CD4-positive, alpha-beta T cell treated with Interferon alpha-2 for 1 hour (primary cell): ENCODE measurements at places on chromosomes 13 and 19.

GRCh38 chr19:48615231-48616040 lies 560 bp upstream of the FAM83E start:
- no peak for DNase-seq

GRCh38 chr13:43376596-43376995 lies 353.2 kb downstream of the DNAJC15 start:
- DNase-seq = no peak

DNA sequence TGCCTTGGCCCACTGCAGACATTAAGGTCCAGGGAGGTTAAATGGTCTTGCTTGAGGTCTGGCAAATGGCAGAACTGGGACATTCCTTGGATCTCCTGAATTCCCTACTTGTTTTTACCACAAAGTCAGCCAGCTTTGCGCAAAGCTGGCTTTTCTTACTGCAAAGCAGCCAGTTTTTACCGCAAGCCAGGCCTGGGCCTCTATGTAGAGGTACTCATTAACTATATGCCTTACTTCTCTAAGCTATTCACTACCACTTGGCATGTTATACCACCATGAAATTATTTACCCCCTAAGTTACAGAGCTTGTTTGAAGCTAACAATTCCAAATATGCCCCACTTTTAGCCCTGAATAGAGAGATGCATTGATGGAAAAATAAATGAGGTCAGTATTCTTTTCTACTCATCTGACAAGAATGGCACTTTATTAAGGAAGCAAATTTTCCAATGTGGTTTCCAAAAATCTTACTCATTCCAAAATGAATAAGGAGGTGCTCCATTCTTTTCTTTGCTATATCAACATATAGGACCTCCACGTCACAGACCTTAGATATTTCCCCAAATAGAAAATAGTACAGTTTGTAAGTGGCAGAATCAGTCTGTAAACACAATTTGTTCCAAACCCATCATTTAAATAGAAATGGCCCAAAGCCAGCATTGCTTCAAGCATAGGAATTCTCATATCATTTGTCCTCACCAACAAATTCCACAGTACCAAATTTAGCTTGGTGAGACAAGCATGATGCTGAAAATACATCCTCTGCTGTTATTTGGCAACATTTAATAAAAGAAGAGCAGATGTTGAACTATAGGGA lies 143.9 kb upstream of the TSC22D1 start:
- no peak for DNase-seq

- DNase-seq = no peak
Measured at GRCh38 chr19:51186323-51186722, 38.6 kb upstream of the CD33 start.

- no peak for DNase-seq
Measured at GRCh38 chr19:36093687-36094086, 17.3 kb upstream of the OVOL3 start.

DNA sequence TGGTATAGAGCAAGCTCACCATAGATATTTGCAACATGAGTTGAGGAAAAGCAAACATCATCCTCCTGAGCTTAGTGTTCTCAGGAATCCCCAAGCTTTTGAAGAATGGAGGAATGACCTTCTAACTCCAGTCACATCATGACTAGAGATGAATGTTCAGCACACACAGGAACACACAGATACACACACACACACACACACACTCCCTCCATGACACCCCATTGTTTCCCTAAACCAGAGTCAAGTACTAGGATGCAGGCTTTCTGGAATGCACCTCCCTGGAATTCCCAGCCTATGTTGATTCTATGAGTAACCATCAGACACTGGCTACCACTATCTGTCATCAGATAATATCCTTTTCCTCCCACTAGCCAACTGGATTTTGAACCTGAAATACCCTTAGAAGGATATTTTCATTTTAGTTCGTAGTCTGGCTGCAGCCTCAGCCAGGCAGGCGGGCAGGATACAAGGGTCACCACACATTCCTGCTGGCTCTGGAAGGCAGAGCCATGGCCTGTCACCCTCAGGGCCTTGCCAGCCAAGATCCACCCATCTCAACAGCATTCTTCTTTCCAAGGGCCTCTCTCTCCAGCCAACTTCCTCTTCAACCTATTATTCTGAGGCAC lies 162.4 kb downstream of the FOXO1 start:
- no peak for DNase-seq

GRCh38 chr19:43638214-43638994 lies 1.2 kb downstream of the CADM4 start:
- peak; percentile 12 for DNase-seq

GRCh38 chr13:112469071-112469745 lies 93.1 kb downstream of the SPACA7 start:
- DNase-seq = no peak

DNA sequence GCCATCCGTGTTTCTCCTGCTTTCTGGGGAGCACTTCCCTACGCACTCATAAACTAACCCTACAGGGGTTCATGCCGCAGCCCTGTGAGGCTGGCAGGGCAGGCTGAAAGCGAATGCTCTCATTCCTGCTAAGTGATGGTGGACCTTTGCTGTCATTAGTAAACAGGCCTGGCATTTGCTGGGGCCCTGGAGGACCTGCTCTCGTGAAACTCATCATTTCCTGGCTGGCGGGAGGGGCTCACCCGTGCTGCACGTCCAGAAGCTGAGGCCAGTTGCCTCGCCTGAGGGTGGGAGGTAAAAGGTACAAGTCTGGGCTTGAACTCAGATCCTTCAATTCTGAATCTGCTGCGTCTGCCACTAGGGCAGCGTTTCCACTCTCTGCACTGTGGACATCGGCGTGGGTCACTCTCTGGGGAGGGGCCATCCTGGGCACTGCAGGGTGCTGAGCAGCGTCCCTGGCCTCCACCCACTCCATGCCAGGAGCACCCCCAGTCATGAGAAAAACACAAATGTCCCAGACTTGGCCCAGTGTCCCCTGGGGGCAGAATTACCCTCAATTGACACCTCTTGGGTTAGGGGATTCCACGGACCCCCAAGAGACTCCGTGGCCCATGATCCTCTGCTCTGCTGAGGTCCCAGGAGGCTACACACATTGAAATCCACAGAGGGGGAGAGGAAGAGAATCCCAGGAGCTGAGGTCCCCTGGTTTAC lies 7.0 kb downstream of the MOB3A start:
- DNase-seq = peak; percentile 27

DNA sequence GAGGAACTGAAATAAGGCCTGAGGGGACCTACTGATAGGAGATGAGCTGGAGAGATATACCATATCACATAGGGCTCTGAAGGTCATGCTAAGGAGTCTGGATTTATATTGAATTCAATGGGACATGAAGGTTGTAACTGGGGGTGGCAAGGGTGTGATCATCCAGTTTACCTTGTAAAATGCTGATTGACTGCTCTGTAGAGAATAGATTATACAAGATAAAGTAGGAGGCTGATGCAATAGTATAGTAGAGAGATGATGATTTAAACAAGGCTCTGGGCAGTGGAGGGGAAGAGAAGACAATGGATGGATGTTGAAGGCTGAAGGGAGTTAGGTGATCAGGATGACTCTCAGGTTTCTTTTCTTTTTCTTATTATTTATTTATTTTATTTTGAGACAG lies 18.0 kb upstream of the PAN3 start:
- DNase-seq = no peak

GRCh38 chr13:30892966-30893365 lies 13.1 kb upstream of the MEDAG start:
- DNase-seq = no peak

- no peak for DNase-seq
Measured at GRCh38 chr13:51229731-51230130, 7.5 kb downstream of the FAM124A start.

DNA sequence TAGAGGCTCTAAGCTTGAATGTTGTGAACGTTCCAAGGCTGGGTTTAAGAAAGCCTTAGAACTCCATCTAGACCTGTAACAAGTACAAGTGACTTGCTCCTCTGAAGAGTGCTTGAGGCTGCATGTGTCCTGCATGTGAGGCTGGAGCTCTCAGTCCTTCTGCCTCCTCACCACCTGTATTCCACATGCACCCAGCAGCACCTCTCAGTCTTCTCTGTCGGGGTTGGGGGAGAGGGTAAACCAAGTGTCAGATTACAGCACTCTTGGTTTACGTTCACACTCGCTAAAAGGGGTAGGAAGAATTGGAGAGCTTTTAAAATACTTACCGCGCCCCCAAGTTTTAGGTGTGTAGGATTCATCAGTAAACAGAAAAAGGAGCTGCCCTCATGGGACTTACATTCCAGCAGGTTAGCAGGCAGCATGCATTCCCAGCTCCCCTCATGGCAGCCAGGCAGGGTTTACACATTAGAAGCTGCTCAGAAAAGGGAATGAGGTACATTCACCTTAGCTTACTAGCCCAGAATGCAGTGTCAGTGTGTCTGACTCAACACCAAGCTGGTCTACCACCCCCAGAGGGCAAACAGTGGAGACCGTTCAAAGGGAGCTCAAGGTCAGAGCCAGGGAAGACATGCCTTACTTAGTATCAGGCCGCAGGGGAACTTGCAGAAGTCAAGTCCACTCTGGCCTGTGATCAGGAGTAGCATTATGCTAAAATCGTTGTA lies 248.1 kb downstream of the PCCA start:
- no peak for DNase-seq

GRCh38 chr19:5707576-5708575 lies 12.1 kb downstream of the LONP1 start:
- no peak for DNase-seq

- DNase-seq = no peak
Measured at GRCh38 chr13:73429701-73430100, 370.9 kb downstream of the KLF5 start.

DNA sequence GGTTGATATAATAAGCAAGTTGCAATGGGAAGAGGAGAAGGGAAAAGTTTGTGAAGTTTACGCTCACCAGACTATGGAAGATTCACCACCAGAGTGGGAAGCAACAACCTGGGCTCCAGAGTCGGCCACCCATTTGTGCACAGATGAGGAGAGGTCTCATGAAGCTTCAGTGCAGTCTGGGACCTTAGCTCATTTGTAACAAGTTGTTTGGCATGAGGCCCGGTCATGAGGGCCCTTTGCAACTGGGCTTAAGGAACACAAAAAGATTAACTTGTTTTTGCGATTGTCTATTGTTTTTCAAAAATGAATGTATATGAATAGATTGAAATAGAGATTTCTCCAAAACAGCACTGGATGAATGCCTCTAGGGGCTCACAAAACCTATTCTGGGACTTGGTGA lies 94.2 kb downstream of the ZNF737 start:
- no peak for DNase-seq

DNA sequence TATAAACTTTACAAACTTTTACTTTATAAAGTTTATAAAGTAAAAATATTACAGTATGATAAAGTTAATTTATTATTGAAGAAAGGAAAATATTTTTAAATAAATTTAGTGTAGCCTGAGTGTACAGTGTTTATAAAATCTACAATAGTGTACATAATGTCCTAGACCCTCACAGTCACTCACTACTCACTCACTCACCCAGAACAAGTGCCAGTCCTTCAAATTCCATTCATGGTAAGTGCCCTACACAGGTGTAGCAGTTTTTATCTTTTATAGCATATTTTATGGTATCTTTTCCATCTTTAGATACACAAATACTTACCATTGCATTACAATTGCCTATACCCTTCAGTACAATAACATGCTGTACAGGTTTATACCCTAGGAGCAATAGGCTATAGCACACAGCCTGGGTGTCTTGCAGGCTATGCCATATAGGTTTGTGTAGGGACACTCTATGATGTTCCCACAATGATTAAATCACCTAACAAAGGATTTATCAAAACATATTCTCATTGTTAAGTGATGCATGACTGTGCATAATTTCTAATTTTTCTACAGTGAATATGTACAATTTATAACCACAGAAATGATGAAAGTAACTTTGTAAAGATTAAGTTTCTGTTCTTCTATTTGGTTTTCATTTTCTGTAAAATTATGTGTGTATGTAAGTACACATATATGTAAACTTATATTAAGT lies 98.0 kb downstream of the SPRY2 start:
- DNase-seq = no peak

- DNase-seq = no peak
Measured at GRCh38 chr19:36605877-36606478, 865 bp downstream of the ZNF382 start.

DNA sequence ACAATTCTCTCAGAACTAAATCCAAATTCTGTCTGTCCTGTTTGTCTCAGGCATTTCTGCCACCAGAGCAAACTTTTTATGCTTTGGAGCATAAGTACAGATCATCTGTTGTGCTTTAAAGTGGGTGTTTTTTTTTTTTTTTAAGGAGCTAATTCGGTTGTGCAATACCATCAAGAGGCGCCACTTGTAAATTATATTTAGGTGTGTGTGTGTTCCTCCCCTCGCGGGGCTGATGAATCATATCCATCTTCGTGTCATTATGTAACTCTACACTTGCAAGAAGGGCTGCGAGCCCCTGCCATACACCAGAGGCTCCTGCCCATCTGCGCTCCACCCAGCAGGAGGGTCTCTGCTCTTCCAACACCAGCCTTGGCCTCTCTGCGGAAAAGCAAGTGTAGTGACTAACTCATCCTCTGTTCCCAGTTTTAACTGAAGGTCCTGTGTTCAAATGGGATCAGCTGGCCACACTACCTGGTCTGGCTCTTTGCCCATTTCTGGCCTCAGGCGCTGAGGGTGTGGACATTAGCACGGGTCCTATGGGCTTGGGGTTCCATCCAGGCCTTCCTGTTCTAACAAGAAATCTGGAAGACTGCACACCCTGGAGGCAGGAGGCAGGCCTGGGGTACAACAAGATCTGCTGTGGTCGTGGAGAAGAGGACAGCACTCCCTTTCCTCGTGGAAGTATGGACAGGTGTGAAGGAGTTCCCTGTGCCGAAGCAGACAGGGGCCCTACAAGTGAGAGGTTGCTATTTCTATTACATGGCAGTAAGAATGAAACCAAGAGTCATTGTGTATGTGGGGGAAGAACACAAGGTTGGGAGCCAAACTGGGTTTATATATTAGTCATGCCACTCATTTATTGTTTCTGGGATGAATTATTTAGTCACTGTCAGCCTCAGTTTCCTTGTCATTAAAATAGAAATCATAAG lies 96.1 kb upstream of the MBNL2 start:
- no peak for DNase-seq

- DNase-seq = no peak
Measured at GRCh38 chr13:101412076-101412475, 4.2 kb downstream of the NALCN start.

DNA sequence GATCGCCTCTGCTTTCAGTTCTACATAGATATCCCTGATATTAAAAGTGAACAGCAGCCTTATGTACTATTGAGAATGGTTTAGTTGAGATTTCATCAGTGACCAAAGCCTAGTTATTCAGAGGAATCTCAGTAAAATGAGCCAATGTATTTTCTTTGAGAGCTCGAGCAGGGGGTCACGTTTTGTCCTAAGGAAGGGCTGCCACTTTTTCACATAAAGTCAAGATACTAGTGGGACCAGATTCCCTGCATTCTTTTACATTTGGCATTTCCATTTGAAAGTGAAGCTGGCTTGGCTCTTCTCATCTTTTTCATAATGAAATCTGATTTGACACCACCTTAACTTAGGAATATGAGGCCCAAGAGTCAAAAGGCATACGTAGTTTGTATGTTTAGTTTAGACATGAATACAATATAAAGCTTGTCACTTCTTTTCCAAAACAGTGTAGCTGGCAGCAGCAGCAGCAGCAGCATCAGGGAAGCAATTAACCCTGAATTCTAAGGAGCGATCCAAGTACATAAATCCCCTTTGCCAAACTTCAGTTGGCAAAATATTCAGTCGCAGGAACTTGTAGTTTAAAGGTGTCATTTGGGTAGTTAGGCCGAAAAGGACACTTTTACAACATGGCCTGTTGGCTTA lies 1752.2 kb upstream of the PCDH20 start:
- DNase-seq = no peak
